ENCODE measurements at places on chromosomes 2 and 18. TPM values are rescaled to one million over a fixed set of nuclear protein-coding genes. Genes with fewer than 3 reads are reported as not detected.

DNA sequence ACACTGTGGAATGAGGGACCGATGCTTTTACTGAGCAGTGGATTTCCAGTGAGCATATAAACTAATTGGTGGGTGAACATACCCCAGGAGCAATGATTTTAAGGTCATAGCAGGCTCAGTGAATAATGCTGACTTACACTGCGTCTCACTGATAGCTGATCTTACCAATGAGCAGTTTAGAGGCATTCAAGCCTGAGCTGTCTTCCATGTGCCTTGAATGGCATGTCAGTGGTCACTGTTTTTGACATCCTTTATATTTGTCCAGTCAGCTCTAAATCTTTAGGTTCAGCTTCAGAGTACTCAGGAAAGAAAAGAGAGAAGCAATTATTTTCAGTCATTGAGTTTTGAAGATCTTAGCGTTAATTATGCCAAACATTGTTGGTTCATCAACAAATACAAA lies 88.3 kb downstream of the CAMKMT start:
- no peak overlapping the region for H3K27ac ChIP-seq
- no peaks in the 10 kb centered on the region for H3K27me3 ChIP-seq
- no peak overlapping the region for H3K4me3 ChIP-seq

DNA sequence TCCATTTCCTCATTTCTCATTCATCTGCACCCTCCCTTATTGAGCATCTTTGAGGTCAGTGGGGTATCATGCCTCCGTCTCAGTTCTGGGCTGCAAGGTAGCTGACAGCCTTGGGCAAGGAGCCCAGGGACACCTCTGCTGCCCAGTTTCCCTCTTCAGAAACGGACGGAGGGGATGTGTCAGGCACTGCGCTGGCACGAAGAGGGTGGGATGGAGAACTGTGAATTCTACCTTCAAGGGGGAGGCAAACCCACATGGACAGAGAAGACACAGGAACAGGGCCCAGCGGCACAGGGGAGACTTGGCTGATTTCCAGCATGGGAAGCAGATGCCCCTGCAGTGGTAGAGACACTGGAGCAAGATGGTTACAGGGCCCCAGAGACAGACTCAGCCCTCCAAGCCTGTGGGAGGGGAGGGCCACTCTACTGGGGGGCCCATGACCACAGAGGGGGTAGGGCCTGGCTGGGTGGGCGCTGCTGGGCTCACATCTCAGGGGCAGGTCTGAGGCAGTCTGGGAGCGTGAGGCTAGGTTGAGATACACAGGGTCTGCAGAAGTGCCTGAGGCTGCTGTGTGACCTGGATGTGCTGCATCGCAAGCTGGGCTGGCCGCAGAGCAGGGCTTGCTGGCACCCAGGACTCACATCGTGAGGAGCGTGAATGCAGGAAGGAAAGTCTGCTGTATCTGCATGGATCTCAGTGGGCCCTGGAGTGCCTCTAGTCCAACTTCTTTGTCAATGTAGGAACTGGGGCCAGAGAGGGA lies 92.3 kb downstream of the HS1BP3 start:
- H3K36me3 ChIP-seq: no peaks in the 10 kb centered on the region
- H3K4me3 ChIP-seq: no peak overlapping the region
- no peak for DNase-seq
- H3K27me3 ChIP-seq: no peaks in the 10 kb centered on the region

PLGLB1 gene
- polyA plus RNA-seq: 9.2 TPM

- no peak overlapping the region for H3K27ac ChIP-seq
- no peaks in the 10 kb centered on the region for H3K27me3 ChIP-seq
- no peak for DNase-seq
- no peaks in the 10 kb centered on the region for H3K36me3 ChIP-seq
Measured at GRCh38 chr2:586641-587076, 90.5 kb downstream of the TMEM18 start.

GRCh38 chr18:67183398-67183797 lies 333.1 kb downstream of the DSEL start:
- no peak overlapping the region for H3K4me3 ChIP-seq
- H3K27ac ChIP-seq: no peak overlapping the region
- DNase-seq: no peak
- no peaks in the 10 kb centered on the region for H3K4me1 ChIP-seq
- no peaks in the 10 kb centered on the region for H3K36me3 ChIP-seq

GRCh38 chr2:16203069-16203468 lies 262.7 kb downstream of the MYCN start:
- H3K36me3 ChIP-seq: no peaks in the 10 kb centered on the region
- H3K4me3 ChIP-seq: no peak overlapping the region
- H3K27ac ChIP-seq: no peak overlapping the region
- DNase-seq: no peak

SAG gene
- polyA plus RNA-seq: 0.17 TPM

DNA sequence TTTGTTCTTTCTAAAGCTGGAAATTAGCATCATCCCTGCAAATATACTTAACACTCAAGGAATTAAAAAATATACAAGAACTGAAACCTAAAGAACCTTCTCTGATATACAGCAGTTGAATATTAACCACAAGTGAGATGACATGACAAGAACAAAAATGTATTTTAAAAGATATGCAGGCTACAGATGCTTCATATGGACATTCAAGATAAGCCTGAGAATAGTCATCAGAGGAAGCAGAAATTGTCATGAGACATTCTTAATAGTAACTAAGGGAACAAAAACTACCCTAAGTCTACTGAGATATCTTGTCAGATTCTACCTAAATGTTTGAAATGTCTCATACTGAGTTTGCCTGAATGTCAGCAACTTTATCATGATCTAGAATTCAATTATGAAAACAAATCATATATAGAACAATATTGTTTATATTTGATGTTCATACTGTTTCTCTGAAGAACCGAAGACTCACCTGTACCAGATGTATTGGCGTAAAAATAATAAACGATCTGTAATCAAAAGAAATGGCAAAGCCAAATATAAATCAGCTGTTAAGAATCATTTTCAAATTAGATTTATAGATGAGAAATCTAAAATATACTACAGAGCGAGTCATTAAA lies 4.7 kb downstream of the NBAS start:
- H3K4me3 ChIP-seq: no peak overlapping the region
- no peak overlapping the region for H3K27ac ChIP-seq
- peaks cover 9% of the 10 kb centered on the region for H3K4me1 ChIP-seq
- no peaks in the 10 kb centered on the region for H3K36me3 ChIP-seq
- no peak for DNase-seq

DNA sequence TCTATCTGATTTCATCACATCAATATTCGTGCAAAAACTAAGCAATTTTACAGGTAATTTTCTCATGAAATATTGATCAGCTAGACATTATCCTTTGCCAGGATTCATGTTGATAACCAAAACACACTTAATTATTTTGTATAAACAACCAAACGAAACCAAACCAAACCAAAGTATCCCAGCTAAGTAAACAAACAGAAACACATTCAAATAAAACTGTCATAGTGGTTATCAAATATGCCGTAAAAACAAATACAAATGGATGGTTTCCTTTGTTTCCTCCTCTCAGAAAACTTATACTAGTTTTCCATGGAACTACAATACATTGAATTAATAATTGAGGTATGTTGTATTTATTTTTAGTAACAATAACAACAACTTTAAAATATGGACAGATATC lies 777.4 kb downstream of the DSC3 start:
- no peaks in the 10 kb centered on the region for H3K36me3 ChIP-seq
- H3K27me3 ChIP-seq: no peaks in the 10 kb centered on the region
- H3K27ac ChIP-seq: no peak overlapping the region
- H3K4me1 ChIP-seq: no peaks in the 10 kb centered on the region

DNA sequence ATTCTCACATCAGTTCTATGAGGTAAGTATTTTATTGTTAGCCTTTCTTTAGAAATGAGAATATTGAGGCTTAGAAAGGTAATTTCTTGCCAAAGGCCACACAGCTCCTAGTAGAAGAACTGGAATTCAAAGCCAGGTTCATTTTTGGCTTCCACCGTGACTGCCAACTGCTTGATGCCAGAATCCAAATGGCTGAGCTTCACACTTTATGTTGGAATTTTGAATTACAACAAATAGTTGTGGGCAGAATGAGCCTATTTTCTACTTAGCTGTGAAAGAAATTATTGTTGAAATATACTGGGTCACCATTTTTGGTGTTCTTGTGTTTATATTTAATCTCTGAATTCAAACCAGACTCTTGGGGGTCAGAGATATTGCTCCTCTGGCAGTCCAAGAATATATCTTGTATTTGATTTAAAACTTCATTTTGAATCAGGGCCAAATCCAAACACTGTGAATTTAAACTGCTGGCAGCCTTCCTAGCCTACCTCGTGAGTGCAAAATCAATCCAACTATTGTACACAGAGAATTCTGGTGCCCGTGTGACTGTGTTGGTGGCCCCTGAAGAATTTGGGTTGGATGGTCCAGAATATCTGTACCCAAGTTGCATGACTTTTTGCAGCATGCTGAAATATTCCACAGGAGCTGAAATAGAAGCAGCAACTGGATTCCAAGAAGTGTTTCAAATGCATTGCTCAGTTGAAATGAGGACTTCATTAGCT lies 35.6 kb upstream of the LPIN1 start:
- H3K4me3 ChIP-seq: no peak overlapping the region
- DNase-seq: no peak
- H3K36me3 ChIP-seq: no peaks in the 10 kb centered on the region
- no peaks in the 10 kb centered on the region for H3K4me1 ChIP-seq
- H3K27ac ChIP-seq: no peak overlapping the region
- no peaks in the 10 kb centered on the region for H3K27me3 ChIP-seq

CDK15 gene
- polyA plus RNA-seq: 0.42 TPM

DYSF gene
- polyA plus RNA-seq: 17.8 TPM

PIAS2 gene
- polyA plus RNA-seq: 22.9 TPM

DNA sequence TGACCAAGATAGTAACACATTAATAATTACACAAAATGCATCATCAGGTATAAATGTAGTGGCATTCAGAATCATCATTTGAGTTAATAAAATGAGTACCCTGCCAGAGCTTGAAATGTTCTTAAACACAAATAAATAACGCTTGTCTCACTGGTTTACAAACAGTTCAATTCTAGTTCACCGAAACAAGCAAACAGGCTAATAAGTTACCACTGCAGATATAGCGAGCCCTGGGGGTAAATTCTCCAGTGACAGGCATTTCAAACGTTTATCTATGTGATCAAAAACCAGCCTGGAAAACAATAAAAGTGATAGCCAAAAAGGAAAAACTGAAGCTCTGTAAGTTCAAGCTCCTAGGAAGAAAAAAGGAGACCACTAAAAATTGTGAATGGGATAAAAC lies 152.6 kb downstream of the THADA start:
- no peak overlapping the region for H3K4me3 ChIP-seq
- no peaks in the 10 kb centered on the region for H3K36me3 ChIP-seq
- no peaks in the 10 kb centered on the region for H3K4me1 ChIP-seq
- no peaks in the 10 kb centered on the region for H3K27me3 ChIP-seq
- no peak overlapping the region for H3K27ac ChIP-seq

DQX1 gene
- 0.17 TPM for polyA plus RNA-seq

CERS6 gene
- polyA plus RNA-seq: 22.6 TPM

FZD7 gene
- polyA plus RNA-seq: 30.1 TPM

ST6GAL2 gene
- 5.0 TPM for polyA plus RNA-seq

- H3K36me3 ChIP-seq: no peaks in the 10 kb centered on the region
- H3K4me3 ChIP-seq: no peak overlapping the region
- no peak for DNase-seq
- H3K4me1 ChIP-seq: no peaks in the 10 kb centered on the region
Measured at GRCh38 chr2:119751706-119752105, 8.0 kb upstream of the PTPN4 start.

FEV gene
- polyA plus RNA-seq: not detected

GRCh38 chr2:100067784-100068183 lies 74.6 kb downstream of the AFF3 start:
- DNase-seq: no peak
- no peaks in the 10 kb centered on the region for H3K27me3 ChIP-seq
- H3K36me3 ChIP-seq: no peaks in the 10 kb centered on the region
- peak overlapping the region; percentile 60 for H3K27ac ChIP-seq
- H3K4me1 ChIP-seq: peaks cover 8% of the 10 kb centered on the region
- no peak overlapping the region for H3K4me3 ChIP-seq

DNA sequence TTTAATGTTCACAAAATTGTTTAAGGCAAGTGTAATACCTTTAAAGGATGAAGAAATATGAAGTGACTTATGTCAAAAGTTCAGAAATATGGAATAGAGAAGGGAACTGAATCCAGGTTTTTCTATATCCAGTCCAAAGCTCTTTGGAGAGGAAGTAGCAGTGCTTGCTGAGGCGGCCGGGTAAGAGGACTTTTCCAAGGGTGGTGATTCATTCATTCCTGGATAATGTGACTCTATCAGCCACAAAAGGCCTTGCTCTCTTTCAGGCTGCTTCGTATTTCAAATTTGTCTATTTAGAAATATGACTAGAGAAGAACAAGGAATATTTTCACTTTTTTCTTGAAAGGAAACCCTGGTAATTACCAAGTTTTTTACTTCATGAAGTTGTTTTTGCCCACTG lies 830.1 kb upstream of the ZEB2 start:
- H3K36me3 ChIP-seq: no peaks in the 10 kb centered on the region
- DNase-seq: no peak
- H3K4me1 ChIP-seq: no peaks in the 10 kb centered on the region
- no peaks in the 10 kb centered on the region for H3K27me3 ChIP-seq

- no peaks in the 10 kb centered on the region for H3K4me1 ChIP-seq
- no peak for DNase-seq
- no peak overlapping the region for H3K27ac ChIP-seq
- H3K36me3 ChIP-seq: no peaks in the 10 kb centered on the region
- H3K27me3 ChIP-seq: no peaks in the 10 kb centered on the region
Measured at GRCh38 chr18:64180617-64181016, 31.7 kb upstream of the LINC00305 start.

TMEFF2 gene
- polyA plus RNA-seq: 0.34 TPM

CNGA3 gene
- polyA plus RNA-seq: not detected

DNA sequence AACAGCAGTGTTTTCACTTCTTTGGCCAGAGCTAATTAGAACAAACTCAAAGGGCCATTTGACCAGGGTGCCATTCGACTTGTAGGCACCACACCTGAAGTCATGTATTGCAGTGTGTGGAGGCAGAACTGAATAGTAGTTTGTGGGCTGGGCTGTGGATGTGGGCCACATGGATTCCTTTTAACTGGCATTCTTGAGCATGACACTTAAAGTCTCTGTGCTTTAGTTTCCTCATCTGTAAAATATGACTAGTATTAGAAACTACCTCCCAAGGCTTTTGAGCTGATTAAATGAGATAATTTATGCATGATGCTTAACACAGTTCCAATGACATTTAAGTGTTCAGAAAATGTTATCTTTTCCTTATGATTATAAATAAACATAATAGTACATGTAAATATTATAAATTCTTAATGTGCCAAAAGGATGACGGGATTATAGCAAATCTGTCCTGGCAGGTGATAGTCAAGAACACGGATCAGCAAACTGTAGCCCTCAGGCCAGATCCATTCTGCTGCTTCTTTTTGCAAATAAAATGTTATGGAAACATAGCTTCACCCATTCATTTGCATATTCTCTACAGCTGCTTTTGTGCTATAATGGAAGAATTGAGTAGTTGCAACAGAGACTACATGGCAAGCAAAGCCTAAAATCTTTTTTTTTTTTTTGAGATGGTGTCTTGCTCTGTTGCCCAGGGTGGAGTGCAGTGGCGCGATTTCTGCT lies 36.3 kb upstream of the CCDC68 start:
- H3K4me3 ChIP-seq: no peak overlapping the region
- no peak for DNase-seq
- H3K36me3 ChIP-seq: no peaks in the 10 kb centered on the region
- H3K27me3 ChIP-seq: no peaks in the 10 kb centered on the region
- H3K4me1 ChIP-seq: no peaks in the 10 kb centered on the region

- no peaks in the 10 kb centered on the region for H3K27me3 ChIP-seq
- DNase-seq: no peak
- H3K36me3 ChIP-seq: no peaks in the 10 kb centered on the region
Measured at GRCh38 chr2:25587361-25587760, 86.0 kb downstream of the DTNB start.

- no peaks in the 10 kb centered on the region for H3K36me3 ChIP-seq
- no peak for DNase-seq
- no peak overlapping the region for H3K27ac ChIP-seq
- no peaks in the 10 kb centered on the region for H3K4me1 ChIP-seq
- H3K4me3 ChIP-seq: no peak overlapping the region
- H3K27me3 ChIP-seq: peaks cover 13% of the 10 kb centered on the region
Measured at GRCh38 chr18:80239830-80240229, 7.5 kb downstream of the PARD6G start.
